Stromal cell of bone marrow (primary cell): ENCODE measurements at places on chromosomes 1 and 21.

DNA sequence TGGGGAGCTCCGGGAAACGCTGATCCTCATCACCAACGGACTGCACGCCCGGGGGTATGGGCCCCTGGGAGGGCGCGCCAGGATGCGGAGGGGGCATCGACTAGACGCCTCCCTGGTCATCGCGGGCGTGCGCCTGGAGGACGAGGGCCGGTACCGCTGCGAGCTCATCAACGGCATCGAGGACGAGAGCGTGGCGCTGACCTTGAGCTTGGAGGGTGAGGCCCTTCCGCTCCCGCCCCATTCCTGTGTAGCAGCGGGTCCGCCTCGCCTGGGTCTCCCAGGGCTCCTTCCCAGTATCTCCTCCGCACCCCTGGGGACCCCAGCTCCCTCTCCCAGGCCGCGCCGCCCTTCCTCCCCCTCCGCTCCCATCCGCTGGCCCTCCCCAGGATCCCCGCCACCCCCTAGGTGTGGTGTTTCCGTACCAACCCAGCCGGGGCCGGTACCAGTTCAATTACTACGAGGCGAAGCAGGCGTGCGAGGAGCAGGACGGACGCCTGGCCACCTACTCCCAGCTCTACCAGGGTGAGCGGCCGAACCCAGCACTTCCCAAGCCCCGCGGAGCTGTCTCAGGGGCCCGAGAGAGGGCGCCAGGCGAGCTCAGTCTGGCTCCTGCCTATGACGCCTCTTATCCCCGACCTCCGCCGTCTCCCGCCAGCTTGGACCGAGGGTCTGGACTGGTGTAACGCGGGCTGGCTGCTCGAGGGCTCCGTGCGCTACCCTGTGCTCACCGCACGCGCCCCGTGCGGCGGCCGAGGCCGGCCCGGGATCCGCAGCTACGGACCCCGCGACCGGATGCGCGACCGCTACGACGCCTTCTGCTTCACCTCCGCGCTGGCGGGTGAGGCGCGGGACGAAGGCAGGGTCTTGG lies 5.0 kb downstream of the HAPLN2 start:
- DNase-seq, result no peak

DNA sequence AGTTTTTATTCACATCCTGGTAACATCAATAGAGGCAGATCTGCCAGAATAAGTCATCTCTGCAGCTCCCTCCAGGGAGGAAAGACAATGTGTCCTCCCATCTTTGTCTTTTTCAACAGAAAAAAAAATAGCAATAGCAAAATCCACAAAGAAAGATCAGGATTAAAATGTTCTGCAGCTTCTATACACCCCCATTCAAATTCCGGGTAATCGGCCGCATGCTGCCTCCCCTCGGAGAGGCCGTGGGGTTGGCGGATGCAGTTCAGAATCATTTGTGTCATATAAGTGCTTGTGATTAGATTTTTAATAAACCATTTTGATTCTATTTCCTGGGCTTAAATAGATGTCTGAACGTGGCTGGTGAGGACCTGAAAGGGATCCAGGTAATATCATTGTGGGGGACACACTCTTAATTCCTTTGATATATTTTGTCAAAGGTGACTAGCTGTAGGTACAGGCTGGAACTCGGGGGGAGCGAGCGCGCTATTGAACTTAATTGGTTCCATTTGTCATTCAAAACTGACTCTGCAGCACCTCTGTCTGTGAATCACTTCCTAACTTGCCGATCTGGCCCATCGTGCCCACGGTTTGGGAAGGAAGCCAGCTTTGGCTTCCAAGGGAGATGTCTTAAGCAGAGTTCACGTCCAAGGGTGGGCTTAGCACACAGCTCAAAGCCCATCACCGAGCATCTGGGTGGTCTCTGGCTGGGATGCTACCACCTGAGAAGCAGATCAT lies 85.6 kb upstream of the ARHGEF16 start:
- peak; percentile 56 for DNase-seq

DNA sequence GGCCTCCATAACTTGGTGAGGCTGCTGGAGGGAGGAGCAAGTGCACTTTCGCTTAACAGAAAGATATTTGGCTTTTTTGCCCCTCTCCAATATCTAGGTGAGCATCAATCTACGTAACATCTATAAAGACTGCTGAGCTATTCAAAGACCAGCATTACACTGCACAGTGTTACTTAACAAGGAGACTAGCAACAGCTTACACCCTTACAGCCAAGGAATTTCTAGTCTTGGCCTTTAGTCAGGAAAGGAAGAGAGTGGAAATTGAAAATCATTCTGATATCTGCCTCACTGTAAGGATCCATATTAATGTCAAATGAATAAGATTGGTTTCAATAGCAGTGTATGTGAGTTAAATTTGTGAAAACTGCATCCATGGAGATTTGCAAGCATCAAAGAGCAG lies 163.9 kb upstream of the DUSP10 start:
- no peak for DNase-seq

GRCh38 chr1:63713627-63714481 lies 60.0 kb upstream of the ROR1 start:
- DNase-seq, result peak; percentile 61

GRCh38 chr1:183872403-183872802 lies 67.5 kb downstream of the RGL1 start:
- no peak for DNase-seq

DNA sequence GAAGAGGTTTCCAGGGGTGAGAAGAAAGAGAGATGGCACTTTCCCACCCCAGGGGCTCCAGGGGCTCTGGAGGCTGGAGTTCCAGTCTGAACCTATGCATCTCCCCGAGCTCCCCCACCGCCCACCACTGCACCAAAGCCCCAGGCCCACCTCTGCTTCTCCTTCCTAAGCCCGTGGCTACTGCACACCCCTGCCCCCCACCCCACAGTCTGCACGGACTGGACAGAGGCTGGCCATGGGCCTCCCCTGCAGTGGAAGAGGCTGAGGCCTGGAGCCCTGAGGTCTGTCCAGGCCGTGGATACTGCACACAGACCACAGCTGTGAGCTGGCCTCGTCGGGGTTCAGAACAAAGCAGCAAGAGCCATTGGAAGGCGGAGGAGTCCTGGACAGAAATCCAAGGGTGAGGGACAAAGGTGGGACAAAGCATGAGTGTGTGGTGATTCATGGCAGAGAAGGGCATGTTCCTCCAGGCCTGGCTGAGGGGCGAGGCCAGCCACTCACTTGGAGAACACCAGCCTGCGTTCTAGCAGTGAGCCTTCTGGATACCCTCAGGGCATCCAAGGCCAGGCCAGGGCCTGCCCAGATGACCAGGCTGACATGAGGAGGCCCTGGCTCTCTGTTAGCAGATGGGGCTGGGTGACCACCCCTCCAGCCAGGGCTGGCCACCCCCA lies 244.8 kb upstream of the VAMP3 start:
- no peak for DNase-seq
